ENCODE measurements at places on chromosomes 7 and 10.

DNA sequence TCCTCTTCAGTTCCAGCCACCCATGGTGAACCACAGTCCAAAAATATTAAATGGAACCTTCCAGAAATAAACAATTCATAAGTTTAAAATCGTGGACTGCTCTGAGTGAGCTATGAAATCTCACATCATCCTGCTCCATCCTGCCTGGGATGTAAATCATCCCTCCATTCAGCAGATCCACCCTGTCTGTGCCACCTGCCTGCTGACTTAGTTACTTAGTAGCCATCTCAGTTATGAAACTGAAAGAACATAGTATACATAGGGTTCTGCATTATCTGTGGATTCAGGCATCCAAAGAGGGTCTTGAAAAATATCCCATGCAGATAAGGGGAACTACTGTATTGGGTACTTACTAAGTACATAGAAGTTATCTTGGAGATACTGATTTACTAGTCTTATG is 89.0 kb downstream of the ST8SIA6 start:
- DNase-seq: no peak

- no peak for DNase-seq
Observed at GRCh38 chr10:64060389-64060788, 539.2 kb downstream of the REEP3 start.

DNA sequence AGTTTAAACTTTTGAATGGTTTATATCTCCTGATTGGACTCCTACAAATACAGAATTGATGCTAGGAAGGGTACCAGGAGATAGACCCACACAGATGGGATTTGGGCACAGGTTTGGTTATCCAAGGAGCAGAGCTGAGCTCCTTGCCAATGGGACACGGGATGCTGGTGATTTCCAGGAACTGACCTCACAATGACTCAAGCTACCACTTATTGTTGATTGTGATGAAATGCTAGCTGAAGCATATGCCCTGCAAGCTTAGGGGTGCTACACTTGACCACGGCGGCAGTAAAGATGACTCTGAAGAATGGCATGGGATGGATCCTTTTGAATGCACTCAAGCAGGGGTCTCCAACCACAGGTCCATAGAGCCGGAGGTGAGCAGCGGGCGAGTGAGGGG is 45.5 kb upstream of the VKORC1L1 start:
- no peak for DNase-seq

- no peak for DNase-seq
Observed at GRCh38 chr7:87451187-87451586, 24.3 kb downstream of the ABCB4 start.

DNA sequence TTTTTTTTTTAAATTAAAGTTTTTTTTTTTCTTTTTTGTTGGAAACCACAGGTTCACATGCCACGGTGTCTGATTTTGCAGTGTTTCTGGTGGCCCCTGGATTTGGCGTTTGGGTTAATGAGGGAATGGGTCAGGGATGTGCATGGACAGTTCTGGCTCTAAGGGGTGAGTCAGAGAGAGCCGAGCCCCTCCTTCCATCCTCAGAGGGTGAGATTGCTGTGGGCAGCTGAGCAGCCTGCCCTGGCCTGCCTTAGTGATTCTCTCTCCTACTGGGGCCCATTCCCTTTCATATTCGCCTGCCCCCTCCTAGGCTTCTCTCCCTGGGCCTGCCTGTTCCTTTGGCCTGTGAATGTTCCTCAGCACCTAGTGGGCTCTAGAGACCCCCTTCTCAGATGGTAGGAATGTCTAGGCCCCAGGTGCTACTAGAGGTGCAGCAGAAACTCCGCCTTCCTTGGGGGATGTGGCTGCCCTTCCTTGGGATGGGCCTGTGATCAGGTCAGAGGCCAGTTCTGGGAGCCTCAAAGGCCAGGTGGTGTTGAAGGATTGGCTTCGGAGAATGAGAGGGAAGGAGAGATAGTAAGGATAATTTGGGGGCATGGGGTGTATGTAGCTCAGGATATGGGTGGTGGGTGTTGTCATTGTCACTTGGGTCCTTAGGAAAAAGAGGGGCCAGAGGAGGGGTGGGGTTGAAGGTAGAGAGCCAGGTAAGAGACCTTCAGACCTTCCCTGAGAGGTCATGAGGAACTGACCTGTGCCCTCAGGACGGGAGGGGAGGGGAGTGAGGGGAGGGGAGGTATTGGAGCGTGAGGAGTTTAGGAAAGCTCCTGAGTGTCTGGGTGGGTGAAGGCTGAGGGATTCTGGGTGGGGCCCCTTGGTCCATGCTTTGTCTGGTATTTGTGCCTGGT is 19.8 kb downstream of the TSPAN14 start:
- no peak for DNase-seq

DNA sequence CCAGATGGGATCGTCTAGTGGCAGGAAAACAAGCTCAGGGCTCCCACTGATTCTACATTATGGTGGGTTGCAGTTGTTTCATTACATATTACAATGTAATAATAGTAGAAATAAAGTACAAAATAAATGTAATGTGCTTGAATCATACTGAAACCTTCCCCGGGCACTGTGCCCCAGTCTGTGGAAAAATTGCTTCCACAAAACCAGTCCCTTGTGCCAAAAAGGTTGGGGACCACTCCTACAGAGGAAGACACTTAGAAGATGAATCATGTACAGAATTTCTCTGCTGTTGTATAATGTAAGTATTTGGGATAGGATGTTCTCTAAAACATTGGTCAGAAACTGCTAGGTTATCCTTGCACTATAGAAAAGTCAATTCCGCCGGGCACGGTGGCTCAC is 11.3 kb upstream of the PHYH start:
- no peak for DNase-seq

DNA sequence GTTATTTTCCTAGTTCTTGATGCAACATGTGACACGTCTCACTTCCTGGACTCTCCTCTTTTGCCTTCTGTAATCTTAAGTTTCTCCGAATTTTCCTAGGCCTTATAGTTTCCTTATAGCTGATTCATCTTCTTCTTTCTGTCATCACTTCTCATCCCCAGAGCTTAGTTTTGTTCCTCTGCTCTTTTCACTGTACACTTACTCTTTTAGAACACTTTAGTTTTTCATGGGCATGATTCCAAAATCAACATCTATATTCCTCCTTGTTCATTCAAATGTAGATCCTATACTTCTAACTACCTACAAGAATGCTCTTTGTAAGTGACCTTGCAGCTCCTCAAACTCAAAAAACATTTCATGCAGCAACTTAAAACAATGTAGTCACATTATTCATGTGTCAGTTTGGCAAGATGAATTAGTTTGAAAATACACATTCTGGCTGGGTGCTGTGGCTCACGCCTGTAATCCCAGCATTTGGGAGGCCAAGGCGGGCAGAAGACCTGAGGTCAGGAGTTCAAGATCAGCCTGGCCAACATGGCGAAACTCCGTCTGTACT is 13.1 kb upstream of the SLC26A3 start:
- no peak for DNase-seq

GRCh38 chr10:24716295-24716694 is 7.4 kb downstream of the ARHGAP21 start:
- DNase-seq: no peak

GRCh38 chr10:21202776-21203462 is 305.8 kb upstream of the NEBL start:
- no peak for DNase-seq

DNA sequence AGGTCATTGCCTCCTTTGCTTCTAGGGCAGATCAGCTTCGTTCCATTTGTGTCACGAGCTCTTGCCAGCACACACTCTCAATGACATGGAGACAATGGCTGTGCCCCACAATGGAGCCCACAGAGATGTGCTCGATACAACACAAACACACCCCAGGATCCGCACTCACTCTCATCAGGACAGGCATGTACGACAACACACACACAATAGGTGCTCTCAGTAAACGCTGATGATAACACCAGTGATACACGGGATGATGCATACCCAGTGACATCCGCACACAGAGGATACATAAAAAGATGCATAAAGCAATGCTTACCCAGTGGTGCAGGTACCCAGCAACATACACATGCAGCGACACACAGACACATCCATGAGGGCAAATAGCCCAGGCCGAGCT is 61.2 kb upstream of the LBX1 start:
- DNase-seq: no peak

DNA sequence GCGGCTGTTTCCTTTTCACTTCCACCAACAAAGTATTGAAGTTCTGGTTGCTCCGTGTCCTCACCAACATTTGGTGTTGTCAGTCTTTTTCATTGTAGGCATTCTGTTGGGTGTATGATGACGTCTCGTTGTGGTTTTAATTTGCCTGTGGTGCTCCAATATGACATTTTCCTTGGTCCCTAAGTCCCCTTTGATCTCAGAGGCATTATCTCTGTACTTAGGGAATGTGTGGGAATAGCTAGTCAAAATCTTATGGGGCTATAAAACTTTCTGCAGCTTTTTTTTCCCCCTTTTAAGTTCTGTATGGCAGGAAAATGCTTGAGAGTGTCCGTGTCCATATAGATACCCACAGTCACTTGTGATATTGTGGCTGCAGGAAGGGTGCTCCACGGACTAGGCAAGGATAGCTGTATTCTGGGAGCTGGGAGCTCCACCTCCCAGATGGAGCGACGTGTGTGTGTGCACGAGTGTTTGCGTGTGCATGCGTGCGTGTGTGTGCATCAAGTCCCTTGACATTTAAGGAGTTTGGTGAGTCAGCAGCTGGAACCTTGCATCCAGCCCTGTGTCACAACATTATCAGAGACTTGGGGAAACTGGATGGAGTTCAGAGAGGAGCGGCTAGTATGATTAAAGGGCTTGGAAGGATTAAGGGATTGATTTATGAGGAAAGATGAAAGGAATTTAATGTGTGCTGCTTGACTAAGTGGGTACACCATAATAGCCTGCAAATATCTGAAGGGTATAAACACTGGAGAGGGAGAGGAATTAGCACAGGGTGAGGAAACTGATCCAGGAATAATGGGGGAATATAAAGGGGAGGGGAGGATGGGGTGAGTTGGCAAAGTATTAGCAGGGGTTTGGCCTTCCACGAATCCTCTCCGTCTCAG is 66.8 kb downstream of the LRMDA start:
- no peak for DNase-seq

GRCh38 chr7:14691597-14692203 is 210.9 kb downstream of the DGKB start:
- DNase-seq: peak; percentile 8

DNA sequence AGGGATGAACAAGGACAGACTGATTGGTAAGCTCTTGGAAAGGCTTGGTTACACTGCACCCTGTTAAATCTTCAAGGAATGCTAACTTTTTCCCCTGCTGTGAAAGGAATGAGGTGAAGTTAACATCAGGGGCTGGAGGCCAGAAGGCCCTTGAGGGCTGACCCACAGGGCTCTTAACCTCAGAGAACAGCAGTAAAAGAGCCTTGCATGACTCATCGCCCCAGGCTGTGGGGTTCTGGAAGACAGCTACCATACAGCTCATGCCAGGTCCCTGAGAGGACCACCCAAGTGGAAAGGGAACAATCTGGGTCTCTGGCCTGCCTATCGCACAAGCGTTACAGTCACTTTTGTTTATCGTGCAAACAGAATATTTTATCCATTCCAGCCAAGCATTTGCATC is 54.4 kb downstream of the CYP2C9 start:
- no peak for DNase-seq

- no peak for DNase-seq
Observed at GRCh38 chr7:139679731-139680594, 97.8 kb downstream of the HIPK2 start.

DNA sequence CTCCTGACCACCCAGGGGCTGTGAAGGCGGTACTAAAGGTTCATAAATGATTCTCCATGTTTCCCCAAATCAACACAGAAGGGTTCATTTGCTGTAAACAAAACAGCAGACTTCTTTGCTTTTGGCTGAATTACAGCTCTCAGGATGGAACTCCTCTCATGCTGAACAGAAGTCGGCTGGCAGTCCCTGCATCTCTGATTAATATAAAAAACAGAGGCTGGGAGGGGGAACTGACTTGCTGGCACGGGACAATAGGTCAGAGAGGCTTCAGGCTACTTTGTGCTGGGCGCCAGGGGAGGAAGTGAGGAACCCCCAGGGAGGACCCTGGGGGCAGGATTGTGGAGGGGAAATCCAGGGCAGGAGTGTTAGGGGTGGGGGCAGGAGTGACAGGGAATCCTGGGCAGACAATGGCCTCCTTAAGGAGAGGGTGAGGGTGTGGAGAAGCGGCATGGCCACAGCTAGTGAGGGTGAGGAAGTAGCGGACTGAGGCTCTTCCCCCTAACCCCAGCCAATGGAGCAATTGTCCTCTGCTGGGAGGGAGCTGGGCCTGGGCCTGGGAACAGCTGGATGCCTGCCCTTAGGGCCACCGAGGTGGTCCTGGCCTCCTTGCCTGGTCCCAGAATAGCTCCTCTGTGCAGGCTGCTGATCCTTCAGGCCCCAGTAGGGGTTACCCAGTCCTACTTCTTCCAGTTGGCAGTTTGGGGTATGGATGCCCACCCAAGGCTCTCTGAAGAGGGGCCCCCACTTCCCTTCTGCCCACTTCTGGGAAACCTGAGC is 9.2 kb upstream of the SFRP5 start:
- DNase-seq: no peak

- no peak for DNase-seq
Observed at GRCh38 chr10:113604572-113604971, 51.7 kb downstream of the HABP2 start.

GRCh38 chr10:112539340-112539739 is 92.3 kb downstream of the VTI1A start:
- DNase-seq: no peak

- no peak for DNase-seq
Observed at GRCh38 chr10:4672201-4672600, 153.8 kb upstream of the AKR1E2 start.

- DNase-seq: no peak
Observed at GRCh38 chr10:77409697-77410471, 227.7 kb downstream of the KCNMA1 start.

DNA sequence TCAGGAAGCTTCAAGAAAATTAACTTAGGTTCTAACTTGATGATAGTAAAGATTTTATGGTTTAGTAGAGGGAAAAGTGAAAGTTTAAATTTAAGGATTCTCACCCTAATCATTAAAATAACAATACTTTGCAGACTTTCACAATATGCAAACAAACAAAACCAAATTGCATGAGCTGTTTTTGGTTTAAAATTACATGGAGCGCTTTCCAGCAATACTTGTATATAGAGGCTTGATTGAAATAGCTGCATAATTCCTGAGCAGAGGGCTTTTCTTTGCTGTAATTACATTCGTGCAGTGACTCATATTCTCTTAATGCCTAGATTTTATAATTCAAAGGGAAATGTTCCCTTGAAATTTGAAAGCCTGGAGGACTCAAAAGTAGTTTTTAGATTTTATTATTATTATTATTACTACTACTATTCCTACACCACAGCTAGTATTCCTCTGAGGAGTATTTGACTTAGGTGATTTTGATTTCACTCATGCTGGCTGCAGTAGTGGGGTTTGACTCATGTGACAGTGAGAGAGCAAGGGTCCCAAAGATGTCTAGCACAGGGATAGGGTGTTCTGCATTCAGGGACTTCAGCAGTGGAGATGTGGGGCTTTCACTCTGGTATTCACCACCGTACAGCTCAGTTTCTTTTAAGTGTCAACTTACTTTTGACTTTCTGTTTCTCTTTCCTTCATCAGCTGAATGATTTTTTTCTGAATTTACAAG is 138.1 kb downstream of the ADAM22 start:
- DNase-seq: no peak

- DNase-seq: no peak
Observed at GRCh38 chr7:36900988-36901710, 176.9 kb upstream of the AOAH start.

Measured in stimulated activated CD8-positive, alpha-beta memory T cell treated with anti-CD3 and anti-CD28 coated beads, Interleukin-2, amount 100 ng/mL, for 1 hour (primary cell).